Choroid plexus epithelial cell (primary cell): ENCODE measurements at places on chromosomes 6 and 20.
A peak's percentile ranks its signal among the peaks of the same experiment; 100 is the strongest.

- DNase-seq, result no peak
These were observed 247.9 kb downstream of the ZNF217 start for GRCh38 chr20:53345536-53346334.

GRCh38 chr6:28710466-28711191, 184.9 kb downstream of the GPX5 start:
- DNase-seq, result peak; percentile 44

DNA sequence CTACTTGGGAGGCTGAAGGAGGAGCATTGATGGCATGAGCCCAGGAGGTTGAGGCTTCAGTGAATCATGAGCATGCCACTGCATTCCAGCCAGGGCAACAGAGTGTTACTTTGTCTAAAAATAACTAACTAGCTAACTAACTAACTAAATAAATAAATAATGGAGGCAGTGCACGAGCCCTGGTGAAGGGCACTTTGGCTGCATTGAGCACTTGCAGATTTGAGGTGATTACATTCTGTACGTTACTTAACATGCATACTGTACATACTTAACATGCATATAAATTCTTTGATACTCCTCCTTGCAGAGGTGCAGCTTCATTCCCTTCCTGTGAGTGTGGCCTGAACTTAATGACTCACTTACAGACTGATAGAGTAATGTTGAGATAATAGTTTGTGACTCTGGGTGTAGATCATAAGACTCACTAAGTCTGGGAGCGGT, 10.7 kb downstream of the HLA-A start:
- DNase-seq, result no peak

- no peak for DNase-seq
These were observed 73.3 kb upstream of the TOP1 start for GRCh38 chr20:40955326-40955725.

- no peak for DNase-seq
These were observed 9.4 kb upstream of the NPBWR2 start for GRCh38 chr20:64116541-64117431.

DNA sequence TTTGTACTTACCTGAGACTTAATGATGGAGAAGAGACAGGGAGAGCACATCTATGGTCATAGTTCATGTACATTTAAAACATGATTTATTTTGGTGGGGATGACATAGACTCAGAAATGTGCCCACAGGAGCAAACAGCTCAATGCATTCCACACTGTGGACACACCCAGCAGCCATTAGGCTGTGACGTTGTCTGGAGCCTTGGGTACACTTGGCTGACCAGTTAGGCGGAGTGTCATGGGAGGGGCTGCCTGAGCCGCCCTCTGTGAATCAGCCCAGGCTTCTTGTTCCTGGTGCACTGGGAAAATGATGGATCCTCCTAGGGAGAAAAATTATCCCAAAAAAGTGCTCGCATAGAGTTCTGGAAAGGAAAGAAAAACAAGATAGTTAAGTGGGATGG, 231.0 kb upstream of the GMDS start:
- DNase-seq, result no peak

DNA sequence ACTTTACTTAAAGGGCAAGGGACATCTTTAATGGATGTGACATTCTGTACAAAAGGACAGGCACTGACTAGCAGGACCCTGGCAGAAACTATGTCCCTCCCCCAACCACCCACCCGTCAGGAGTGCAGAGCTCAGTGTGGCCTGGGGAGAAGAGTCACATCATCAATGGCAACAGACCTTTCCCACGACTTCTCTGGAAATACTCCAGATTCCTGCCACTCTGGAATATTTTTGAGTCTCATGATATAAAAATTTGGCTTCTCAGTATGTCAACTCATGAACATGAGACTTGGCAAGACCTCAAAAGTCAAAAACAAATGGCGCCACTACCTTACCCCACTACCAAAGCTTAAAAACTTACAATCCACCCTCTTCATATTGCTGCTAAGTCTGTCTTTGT, 118.3 kb downstream of the SLC23A2 start:
- no peak for DNase-seq

DNA sequence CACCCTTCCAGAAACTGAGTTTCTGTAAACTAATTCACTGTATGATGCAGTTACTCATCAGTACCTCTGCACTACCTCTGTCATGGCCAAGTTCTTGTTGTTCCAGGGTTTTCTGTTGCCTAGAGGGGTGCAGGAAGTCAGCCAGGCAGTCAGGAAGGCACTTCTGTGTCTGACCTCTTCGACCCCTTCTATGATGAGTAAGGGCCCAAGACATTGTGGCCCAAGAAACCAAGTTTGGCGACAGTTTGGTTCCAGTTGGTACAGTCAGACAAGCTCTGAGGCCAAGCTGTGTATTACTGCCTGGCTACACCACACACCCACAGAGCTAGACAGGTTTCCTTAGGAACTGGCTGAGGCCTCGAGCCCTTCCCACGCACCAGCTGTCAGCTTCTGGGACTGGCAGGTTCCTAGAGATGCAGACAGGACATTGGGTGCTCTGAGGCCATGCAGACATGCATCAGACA, 41.2 kb downstream of the TRAF3IP2 start:
- peak; percentile 31 for DNase-seq

- DNase-seq, result peak; percentile 16
These were observed 963 bp downstream of the DDRGK1 start for GRCh38 chr20:3203315-3204123.

DNA sequence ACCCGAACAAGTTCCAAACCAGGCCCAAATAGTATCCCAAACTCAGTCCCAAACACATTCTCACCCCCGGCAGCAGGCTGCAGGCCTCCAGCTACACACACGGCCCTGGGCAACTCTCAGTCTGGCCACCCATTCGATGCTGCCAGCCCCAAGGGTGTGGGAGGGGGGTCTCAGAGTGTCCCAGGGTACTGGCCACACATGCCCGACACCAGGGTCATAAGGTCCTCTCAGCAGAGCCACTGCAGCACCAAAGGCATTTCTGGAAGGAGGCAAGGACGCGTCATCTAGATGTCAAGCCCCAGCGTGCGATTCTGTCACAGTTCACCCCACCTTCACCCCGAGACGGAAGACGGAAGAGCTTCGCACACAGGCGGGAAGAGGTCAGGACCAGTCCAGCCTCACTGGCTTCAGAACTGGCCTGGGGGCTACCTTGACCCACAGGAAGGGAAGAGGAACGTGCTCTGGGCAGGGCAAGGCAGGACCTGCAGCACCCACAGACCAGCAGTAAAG, 9.5 kb downstream of the MYL9 start:
- DNase-seq, result peak; percentile 31

DNA sequence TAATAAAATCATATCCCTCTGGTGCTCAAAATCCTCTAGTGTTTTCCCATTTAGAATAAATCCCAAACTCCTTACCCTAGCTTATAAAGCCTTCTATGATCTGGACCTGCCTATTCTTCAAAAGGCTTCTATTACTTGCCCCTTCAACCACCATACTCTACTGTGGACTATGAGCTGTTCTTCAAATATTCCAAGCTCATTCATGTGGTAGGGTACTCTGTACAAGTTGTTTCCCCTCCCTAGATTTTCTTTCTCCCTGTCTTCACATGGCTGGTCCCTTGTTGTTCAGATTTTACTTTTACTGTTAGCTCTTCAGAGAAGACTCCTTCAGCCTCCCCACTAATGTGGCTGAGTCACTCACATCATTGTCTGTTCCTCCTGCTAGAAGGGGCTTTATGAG, 193.2 kb downstream of the OGFRL1 start:
- peak; percentile 28 for DNase-seq

- DNase-seq, result peak; percentile 94
These were observed 839.4 kb downstream of the MAFB start for GRCh38 chr20:39849664-39850063.
